HT-29 (cell line): ENCODE measurements at places on chromosomes 3 and 15.

GRCh38 chr3:169846458-169847193 is 23.1 kb downstream of the LRRC31 start:
- no peak for DNase-seq

DNA sequence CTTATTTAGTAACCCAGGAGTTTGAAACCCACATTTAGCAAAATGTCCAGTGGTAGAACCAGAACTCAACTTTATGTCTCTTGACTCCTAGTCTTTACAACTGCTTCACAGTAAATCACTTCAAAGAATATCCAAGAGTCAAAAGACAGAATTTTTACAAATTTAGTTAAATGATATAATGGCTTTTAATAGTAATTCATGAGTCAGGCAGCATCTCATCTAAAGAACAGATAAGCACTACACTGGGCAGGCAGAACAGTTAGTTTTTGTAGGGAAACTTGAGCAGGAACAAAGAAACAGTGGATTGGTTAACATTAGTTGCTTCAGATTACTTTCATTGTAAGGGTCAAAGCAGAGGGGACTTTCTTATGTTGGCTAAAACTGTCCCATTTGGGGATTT is 120.2 kb downstream of the NEO1 start:
- no peak for DNase-seq

DNA sequence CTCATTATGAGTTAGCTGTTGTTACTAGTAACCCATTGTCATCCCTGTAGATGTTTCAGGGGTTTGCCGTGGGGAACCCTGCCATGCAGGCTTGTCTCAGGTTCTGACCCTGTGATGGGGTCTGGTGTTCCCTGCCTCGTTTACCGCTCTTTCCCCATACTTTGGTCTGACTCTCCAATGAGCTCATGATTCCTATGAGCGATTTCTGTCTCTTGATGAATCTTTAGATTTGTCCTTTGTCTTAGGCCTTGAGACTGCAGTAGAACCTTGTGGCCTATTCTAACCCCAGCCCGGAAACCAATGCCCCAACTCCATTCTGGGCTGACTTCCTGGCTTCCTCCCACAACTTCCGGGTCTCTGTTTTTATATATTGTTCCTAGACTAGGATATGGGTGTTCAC is 11.3 kb upstream of the IQGAP1 start:
- DNase-seq = no peak

- DNase-seq = no peak
Measured at GRCh38 chr3:123371859-123372685, 76.8 kb downstream of the ADCY5 start.

- no peak for DNase-seq
Measured at GRCh38 chr15:48527517-48527916, 118.0 kb downstream of the FBN1 start.

DNA sequence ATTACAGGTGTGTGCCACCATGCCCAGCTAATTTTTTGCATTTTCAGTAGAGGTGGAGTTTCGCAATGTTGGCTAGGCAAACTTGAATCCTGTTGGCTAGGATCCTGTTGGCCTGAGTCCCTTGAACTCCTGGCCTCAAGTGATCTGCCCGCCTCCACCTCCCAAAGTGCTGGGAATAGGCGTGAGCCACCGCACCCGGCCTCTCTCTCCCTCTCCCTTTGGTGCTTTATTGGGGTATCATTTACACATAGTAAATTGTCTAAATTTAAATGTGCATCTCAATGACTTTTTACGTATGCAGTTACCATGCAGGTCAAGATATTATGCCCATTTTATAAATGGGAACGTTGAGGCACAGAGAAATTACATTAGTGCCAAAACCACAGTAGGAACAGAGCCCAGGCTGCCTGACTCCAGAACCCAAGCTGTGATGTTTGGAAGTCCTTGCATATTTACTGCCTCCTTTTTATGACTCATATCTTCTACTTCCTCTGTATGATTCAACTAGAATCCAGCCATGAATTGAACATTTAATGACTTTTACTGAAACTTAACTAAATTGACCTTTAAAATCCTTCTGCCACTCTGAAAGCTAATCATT is 34.0 kb upstream of the RPP14 start:
- no peak for DNase-seq

GRCh38 chr3:39408493-39409372 is 2.2 kb downstream of the RPSA start:
- no peak for DNase-seq
